ENCODE measurements at places on chromosomes 7 and 10. TPM values are rescaled to one million over a fixed set of nuclear protein-coding genes. Genes with fewer than 3 reads are reported as not detected.

Gene ENTPD1
- not detected for total RNA-seq

Gene GPR37
- total RNA-seq: 3.8 TPM

Gene CDHR1
- total RNA-seq: 0.35 TPM

Gene AGMO
- total RNA-seq: not detected

Gene COPS6
- total RNA-seq: 59.3 TPM

Gene NPSR1
- not detected for total RNA-seq

Gene CYP3A7
- total RNA-seq: not detected

Gene ZNF239
- 11.5 TPM for total RNA-seq

Gene ANKRD22
- not detected for total RNA-seq

Gene TMEM130
- total RNA-seq: not detected

Gene NXPH1
- total RNA-seq: 1.1 TPM

Gene AS3MT
- 2.3 TPM for total RNA-seq

Gene MASTL
- total RNA-seq: 19.6 TPM

Gene NUDT13
- total RNA-seq: 6.3 TPM

Gene ANKRD2
- 3.1 TPM for total RNA-seq

Gene ARMC3
- not detected for total RNA-seq

All from NCI-H460 (cell line).